ENCODE measurements at places on chromosomes 11 and 22.
A peak's percentile ranks its signal among the peaks of the same experiment; 100 is the strongest.

DNA sequence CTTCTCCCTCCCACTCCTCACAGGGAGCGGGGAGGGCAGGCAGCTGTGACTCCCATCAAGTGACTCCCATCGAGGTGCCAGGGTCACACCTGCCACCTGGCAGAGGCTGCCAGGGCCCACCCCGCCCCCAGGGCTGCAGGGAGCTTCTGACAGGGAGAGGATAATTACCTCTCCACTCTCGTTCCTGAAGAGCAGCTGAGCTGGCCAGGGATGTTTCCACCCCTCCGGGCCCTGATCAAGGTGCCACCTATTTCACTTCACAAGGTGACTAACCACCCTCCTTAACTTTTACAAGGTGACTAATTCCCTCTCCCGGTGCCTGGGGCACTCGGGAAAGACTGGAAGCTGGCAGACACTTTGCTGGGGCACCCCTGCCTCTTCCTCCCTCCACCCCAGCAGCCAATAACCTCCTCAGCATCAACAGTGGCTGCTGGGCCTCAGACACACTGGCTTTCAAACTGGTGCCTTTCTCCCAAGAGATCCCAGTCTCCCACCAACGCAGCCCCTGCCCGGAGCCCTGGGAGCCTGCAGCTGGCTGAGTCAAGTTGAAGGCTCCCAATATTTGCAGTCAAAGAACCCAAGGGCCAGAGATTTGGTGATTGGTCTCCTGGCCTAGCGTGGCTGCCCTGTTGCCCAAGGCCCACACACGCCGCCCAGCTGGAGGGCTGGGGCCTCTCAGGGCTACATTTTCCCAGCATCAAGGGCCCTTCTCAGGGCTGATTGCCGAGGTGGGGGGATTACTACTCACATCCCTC is 22.0 kb upstream of the MYRF start:
- no peak for DNase-seq

GRCh38 chr11:12680246-12680939 is 6.2 kb downstream of the TEAD1 start:
- no peak for DNase-seq

GRCh38 chr11:73539506-73540084 is 58.3 kb downstream of the FAM168A start:
- DNase-seq, result no peak

DNA sequence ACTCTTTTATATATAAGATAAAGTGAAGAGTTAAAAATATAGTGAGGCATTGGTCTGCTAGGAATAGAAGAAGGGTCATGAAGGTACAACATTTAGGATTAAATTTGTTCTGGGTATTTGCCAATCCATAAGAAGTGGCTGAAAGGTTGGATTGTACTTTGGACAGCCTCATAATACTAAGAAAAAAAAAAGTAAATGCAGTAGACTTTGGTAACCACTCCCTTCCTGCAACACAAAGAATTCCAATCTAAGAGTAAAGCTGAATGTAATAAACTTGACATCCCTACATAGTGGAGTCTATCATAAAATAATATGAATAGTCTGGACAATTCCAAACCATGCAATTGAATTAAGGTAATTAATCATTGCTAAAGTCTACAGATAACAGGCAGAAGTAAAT is 2294.4 kb downstream of the LRRC4C start:
- no peak for DNase-seq

DNA sequence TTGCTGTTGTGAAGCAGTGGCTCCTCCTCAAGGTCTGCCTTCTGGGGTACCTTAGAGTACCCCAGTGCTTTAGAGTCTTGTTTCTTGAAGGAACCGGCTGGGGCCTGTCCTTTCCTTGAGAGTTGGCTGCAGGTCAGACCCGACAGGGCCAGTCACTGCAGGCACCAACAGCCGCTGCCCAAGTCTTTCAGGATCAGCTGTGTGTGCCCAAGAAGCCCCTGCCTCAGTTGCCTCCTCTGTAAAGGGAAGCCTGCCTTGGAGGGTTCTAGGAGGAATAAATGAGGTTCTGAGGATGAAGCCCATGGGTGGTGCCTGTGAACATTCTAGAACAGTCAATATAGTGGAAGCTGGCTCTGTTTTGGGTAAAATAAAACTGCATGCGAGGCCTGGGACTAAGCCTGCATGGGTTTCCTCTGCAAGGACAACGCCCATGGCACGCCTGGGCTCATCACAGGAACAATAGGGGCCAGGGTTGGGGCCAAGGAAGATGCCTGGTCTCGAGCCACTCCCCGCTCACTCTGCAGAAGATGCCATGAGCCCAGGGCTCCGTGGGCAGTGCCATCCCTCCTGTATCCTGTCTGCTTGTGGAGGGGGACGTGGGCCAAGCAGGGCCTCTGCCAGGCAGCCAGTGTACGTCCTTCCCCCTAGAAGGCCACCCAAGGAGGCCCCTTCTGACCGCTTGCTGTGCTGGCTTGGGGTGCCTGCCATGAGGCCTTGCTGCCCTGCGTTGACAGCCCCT is 81.6 kb downstream of the MED15 start:
- DNase-seq, result no peak

DNA sequence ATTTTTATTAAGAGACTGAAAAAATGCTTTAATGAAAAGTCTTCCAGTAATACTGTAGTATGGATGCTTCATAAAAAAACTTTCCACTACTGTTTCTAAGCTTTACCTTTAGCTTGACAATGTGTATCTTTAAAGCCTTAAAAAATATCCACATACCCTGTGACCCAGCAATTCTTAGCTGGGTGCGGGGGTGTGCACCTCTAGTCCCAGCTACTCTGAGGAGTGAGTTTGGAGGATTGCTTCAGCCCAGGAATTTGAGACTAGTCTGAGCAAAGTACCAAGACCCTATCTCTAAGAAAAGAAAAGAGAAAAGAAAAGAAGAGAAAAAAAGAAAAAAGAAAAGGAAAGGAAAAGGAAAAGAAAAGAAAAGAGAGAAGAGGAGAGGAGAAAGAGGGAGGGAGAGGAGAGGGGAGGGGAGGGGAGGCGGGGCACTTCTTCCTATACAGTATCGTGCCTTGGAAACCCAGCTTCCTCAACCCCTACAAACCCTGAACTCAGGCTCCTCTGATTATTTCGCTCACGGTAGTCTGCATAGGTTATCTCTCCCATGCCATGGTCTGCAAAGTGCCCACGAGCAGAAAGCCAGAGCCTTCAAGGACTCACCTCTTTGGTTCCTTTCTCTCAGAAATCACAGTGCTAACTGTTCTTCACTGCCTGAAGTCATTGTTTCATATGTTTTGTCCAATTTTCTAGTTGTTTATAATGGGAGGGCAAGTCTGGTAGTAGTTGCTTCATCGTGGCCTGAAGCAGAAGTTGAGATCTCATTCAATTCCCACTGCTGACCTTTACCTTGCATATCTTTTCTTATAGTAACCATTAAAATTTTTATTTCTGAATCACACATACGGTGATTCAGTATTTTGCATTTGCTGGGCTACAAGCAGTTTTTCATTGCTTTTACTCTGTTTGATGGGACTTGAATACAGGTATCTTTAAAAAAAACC is 82.2 kb downstream of the FAM83F start:
- no peak for DNase-seq

DNA sequence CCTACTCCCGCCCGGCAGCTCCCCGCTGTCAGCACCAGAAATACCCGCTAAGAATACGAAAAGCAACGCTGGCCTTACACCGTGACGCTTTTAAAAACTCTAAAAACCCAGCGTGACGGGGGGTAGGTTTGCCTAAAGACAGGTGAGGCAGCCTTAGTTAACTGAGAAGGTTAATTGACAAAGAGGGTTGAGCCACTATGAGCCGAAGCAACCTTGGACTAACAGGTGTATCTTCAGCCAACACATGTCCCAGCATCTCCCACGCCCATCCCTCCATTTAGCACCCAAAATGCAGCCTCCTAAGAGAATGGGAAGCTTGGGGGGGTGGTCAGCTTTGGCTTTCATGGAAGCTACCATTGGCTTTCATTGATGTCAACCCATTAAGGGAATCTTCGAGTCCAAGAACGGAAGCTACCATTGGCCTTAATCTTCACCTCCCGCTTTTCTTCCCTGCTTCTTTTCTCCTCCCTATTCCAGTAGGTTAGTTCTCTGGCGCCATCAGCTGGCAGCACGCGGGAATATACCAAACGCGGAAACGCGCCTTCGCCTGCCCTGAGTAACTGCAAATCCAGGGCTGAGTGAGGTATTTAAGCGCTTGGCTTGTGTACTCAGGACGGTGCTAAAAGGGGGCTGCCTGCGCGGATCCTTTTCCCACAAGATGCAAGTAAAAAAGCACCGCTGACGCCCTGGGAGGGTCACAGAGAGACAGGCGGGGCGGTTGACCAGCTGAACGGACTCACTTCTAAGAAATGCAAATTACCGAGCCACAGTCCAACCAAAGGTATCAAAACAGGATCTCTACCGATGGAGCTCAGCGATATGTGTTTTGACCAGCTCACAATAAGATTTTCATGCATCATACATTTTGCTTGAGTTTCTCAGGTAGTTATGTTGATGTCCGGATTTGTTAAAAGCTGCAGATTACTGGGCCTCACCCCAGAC is 38.5 kb upstream of the GLYATL1 start:
- DNase-seq, result no peak

DNA sequence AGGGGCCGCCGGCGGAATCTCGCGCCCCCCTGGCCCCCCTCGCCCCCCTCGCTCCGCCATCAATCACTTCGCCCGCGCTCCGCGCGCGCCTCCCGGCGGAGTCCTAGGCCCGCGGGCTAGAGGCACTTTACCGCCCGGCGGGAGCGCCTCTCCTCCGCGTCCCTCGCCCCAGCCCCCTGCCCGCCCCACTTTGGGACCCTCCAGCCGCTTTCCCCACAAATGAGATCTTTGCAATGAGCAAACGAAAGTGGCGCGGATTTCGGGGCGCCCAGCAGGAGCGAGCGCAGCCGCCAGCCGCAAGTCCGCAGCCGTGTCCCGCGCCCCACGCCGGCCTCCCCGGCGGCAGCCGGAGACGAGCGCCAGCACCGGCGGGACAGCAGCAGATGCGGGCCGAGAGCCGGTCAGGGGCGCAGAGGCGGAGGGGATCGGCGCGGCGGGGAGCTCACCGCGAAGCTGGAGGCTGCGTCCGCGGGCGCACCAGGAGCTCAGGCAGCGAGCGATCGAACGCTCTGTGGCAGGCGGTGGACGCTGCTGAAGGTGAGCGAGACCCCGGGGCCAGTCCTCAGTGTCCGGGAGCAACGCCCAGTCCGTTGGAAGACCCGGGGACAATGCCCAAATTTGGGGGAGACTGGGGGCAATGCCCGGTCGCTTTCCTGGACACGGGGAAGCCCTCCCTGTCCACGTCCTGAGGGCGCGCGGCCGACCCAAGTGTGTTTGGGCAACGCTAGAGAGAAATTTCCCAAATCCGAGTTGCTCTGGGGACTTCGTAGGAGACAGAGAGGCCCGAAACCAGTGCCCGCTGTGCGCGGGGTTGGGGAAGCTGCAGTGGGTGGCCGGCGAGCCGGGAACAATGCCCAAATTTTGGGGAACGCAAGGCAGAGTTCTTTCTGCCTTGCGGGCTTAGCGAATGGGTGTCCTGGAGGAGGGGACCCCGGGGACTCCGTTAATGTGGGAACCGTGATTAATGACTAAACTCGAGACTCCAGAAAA is 1.5 kb upstream of the IGF2 start:
- DNase-seq, result no peak

DNA sequence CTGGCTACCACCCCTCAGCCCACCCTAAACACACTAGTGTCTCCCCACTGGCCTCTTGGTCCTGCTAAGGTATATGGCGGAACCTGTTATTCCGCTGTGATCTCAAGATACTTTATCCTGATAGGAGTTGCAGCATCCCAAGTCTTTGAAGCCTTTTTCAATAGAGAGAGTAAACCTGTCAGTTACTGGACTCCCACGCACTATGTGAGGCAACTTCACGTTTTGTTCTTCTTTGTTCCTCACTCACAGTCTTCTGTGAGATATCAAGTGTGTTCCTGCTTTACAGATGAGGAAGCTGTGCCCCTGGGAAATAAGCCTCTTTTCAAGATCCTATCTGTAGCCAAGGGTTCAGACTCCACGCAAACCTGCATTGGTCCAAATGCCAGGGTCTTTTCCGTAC is 127.8 kb downstream of the MYO18B start:
- DNase-seq, result no peak

GRCh38 chr22:41833369-41834004 is 582 bp downstream of the SREBF2 start:
- DNase-seq, result peak; percentile 92

- DNase-seq, result peak; percentile 80
These were observed 49.7 kb upstream of the PRODH start for GRCh38 chr22:18985780-18986179.

DNA sequence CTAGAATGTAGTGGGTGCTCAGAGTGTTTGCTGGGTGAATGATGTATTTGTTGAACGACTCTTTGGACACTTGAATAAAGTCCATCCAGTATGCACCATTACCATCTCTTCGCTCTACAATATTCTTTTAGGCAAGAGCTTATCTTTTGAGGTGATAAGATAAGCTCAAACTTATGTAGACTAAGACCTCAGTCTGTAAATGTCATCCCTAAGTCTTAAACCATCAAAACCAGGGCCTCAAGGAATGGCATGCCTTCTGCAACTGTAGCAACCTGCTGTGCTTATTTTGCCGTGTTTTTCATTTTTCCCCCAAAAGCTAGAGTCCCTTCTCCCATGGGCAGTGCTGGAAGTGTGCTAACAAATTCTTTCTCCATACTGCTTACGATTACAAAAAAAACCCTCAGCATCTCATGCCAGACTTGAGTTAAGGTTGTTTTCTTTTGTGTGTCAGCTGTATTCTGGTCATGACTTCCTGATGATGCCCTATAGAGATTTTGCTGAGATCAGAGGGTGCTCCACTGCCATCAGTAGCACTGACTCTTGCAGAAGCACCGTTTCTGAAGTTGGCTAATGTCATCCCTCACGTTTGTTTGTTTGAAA is 27.8 kb downstream of the LIMK2 start:
- DNase-seq, result no peak

DNA sequence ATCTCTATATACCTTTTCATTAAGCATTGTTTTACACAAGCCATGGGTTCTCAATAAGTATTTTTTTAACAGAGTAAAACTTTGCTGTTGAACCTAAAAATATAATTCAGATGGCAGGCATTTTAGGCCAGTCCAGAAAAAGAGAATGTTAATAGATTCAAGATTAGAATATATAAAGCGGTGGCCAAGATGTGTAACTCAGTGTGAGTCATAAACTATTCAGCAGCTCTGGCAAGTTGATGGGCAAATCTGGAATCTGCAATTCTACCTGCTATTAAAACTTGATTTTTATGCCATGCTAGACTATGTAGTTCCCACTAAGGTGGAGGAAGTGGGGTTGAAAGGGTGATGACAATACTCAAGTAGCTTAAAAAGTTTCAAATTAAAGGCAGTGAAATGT is 45.4 kb downstream of the CASP12 start:
- DNase-seq, result no peak
